CMK (cell line): ENCODE measurements at places on chromosomes 6 and 20.

DNA sequence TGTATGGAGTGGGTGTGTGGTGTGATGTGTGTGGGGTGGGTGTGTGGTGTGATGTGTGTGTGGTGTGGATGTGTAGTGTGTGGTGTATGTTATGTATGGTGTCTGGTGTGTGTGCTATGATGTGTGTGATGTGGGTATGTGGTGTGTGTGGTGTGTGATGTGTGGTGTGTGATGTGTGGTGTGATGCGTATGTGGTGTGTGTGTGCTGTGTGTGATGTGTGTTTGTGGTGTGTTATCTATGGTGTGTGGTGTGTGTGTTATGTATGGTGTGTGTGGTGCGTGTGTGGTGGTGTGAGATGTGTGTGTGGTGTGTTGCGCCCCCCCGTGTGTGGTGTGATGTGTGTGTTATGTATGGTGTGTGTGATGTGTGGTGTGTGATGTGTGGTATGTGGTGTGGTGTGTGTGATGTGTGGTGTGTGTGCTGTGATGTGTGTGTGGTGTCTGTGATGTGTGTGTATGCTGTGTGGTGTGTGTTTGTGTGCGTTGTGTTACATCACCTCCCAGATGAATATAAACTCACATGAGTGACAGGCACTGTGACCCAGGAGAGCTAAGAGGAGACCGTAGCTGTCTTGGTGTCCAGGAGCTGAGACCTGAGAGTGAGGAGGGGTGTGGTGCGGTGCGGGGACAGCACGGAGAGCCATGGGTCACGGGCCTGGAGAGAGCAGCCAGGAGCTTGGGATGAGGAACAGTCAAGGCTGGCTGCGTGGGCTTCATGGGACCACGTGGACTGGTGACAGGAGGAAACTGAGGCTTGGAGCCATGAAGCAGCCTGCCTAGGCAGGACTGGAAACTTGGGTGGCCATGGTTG is 8.8 kb downstream of the DLGAP4 start:
- DNase-seq: no peak

DNA sequence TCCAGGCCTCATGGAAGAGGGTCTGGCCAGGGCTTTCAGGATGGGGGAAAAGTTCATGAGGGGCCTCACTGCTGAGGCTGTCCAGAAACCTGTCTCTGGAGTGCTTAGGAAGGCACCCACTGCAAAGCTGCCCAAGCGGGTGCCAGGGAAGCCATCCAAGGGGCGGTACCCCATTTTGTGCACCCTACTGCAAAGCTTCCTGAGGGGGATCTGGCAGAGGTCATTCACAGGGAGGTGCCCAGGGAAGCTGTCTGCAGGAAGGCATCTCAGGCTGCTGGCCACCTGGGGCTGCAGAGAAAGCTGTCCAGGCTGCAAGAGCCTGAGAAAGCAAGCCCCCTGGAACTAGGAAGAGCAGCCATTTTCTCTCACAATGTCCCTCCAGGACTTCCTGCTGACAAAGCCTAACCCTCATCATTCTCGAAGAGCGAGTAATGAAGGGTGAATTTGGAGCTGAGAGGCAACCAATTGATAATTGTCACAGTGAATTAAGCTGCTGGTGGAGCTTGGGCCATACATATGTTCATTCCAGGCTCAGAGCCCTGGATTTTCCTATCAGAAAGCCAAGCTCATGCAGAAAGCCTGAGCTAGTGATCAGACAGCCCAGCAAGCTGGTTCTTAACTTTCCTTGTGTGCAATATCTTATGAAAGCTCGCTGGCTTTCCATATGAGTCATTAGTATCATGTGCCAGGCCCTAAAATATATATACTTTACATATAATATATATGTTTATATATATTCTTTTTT is 62.2 kb upstream of the SLC22A16 start:
- DNase-seq: no peak

GRCh38 chr6:148837941-148838340 is 91.1 kb downstream of the UST start:
- DNase-seq: no peak

DNA sequence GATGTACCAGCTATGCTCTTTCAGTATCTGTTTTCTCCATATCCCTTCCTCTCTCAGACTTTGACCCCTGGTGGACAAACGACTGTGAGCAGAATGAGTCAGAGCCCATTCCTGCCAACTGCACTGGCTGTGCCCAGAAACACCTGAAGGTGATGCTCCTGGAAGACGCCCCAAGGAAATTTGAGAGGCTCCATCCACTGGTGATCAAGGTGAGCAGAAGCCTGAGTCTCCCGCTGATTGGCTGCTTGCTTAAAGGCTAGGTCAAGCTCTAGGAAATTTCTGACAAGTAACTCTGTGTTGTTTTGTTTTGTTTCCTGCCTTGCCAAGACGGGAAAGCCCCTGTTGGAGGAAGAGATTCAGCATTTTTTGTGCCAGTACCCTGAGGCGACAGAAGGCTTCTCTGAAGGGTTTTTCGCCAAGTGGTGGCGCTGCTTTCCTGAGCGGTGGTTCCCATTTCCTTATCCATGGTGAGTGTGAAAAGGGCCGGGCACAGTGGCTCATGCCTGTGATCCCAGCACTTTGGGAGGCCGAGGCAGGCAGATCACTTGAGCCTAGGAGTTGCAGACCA is 28.6 kb downstream of the C6orf89 start:
- no peak for DNase-seq

GRCh38 chr6:62367601-62368000 is 81.6 kb upstream of the KHDRBS2 start:
- no peak for DNase-seq

GRCh38 chr20:23710771-23711170 is 21.9 kb upstream of the CST4 start:
- DNase-seq: no peak

- no peak for DNase-seq
Measured at GRCh38 chr6:142476452-142476851, 174.6 kb downstream of the ADGRG6 start.

- DNase-seq: no peak
Measured at GRCh38 chr6:153849072-153849779, 189.8 kb upstream of the OPRM1 start.

DNA sequence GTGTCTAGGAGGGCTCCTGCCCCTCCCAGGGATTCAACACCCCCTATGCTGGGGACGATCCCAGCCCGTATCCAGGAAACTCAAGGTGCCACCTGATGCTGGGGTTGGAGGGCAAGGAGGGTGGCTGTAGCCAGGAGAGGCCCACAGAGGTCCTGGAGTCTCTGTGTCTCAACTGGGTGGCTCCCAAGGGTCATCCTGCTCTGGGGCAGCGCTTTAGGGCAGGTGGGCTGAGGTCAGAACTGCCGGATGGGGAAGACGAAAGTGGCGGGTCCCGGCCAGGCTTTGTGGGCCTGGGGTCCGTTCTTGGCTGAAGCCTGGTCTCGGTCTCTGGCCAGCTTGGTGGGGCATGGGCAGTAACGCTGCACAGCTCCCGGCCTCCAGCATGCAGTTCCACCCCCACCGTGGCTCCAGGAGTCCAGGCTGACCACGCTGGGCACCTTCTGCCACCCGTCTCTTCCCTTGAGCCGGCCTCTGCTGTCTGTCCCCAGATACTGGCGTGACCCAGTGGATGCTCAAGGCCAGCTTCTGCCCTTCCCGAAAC is 2.8 kb upstream of the COL20A1 start:
- no peak for DNase-seq

DNA sequence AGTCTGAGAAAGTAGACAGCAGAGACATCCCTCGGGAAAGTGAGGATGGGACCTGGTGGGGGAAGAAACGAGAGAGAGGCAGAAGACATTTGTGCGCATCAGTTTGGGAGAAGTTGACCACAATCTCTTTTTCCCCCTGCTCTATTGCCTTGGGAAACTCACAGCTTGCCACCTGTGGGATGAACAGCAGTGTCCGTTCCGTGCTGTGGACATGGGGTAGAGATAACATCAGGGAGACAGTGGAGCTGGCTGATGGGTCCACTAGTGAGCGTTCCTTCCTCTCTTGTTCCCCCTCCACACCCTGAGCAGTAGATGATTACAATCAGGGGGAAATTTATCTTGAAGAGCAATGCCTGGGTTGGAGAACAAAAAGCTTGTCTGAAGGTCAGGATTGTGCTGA is 21.8 kb upstream of the RNF182 start:
- no peak for DNase-seq

DNA sequence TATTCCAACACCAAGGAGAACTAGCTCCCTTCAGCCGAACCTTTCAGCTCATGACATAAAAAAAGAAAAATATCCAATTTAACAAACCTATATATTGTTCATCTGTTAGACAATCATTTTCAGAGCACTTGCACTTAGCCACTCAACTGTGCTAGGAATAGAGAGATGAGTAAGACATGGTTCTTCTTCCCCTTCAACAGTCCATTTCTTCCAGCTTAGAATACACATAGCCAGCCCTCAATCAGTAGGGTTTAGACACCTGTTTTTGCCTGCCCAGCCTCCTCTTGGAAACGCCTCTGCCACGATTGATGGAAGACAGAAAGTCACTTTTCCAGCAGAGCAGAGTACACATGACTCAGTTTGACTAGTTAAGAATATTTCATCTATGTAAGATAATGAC is 21.8 kb downstream of the ADNP start:
- no peak for DNase-seq

DNA sequence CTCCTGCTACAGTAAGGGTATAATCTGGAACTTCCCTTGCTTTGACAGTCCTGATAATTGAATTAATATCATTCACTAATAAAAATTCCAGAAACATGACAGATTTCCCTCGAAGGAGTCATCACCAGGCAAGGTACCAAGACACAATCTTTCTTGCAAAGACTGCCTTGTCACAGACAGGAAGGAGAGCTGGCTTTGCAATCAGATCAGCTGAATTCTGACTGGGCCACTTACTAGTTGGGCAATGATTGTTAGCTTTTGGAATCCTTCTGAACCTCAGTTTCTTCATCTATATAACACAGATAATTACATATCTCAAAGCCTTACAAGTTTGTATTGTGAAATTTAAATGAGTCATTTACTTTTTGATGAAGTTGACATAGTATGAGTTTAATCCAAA is 344.2 kb downstream of the RFPL4B start:
- no peak for DNase-seq
